ENCODE measurements at places on chromosomes 2 and 18.

DNA sequence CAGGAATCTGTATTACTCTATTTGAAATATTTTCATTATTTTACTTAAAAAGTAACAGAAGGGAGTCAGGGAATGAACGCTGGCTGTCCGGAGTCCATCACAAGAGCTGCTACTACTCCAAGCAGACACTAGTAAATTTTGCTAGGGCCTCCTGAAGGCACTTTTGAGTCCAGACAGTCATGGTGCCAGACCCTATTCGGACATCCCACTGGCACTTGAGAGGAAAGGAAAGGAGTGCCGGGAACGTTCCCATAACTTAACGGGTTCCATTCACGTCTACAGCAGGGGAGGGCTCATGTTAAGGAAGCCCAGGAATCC is 563 bp upstream of the GMCL1 start:
- no peak for DNase-seq

DNA sequence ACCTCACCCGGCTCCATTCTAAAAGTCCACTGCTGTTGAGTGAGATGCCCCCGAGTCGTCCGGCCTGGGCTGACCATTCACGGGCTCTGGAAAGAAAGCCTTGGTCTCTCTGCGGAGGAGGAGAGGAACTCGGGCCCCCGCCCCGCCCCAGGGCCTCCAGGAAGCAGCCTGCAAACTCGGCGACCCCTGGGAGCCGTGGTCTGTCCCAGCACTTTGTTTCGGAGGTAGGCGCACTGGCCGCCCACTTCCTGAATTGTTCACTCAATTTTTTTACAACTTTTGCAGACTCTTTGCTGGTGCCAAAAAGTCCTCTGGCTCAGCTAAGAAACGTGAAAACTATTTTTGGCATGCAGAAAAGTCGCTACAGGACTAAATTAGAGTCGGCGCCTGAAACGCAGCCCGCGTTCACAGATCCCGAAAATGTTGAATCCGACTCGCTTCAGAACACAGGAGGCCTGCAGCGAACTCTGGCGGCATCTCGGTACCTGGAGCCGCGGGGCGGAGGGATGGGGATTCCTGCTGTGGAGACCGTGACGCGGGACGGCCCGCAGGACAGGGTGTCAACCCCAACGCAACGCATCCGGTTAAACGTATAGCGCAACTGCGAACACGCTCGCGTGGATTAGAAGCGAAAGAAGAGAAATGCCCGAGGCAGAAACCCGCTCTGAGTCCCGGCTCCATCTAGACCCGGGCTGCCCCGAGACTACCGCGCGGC is 1.5 kb downstream of the PXDN start:
- no peak for DNase-seq

DNA sequence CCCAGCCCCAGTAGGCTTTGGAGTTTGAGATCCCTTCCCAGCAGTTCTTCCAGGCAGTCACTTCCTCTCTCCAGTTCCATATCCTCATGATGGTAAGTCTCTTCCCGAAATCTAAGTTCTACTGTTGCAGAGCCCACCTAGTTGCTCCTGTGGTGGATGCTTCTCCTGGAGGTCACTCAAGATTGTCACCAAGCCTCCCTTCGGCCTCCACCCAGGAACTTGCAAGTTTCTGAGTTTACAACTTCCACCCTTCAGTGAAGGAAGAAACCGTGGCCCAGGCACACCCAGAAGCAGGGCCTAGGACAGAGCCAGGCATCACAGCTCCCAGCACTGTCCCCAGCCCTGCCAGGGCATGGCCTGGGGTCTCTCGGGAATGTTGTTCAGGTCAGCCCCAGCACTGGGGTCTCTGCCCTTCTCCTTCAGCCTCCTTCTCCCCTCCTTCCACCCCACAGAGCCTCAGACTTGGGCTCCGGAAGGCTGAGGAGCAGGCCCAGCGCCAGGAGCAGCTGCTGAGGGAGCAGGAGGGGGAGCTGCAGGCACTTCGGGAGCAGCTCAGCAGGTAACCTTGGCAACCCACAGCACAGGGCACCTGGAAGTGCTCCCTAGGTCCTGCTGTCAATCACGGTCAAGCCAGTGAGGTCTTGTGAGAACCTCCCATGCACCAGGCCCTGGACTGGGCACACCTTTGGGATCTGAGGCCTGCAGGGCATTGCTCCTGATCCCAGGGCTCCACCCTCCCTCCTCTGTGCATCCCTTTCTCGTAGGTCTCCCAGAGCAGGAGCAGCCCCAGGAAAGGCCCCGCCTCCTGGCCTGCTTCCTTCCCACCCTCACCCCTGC is 7.1 kb downstream of the RUFY4 start:
- no peak for DNase-seq

- no peak for DNase-seq
Measured at GRCh38 chr2:100964222-100964621, 37.9 kb upstream of the RPL31 start.

- DNase-seq, result no peak
Measured at GRCh38 chr18:5964996-5965395, 69.7 kb upstream of the TMEM200C start.

All from stimulated activated CD8-positive, alpha-beta memory T cell treated with anti-CD3 and anti-CD28 coated beads, Interleukin-2, amount 100 ng/mL, for 1 hour (primary cell).